Right atrium auricular region (tissue), 2 donors: ENCODE measurements at places on chromosomes 11 and 22.

DNA sequence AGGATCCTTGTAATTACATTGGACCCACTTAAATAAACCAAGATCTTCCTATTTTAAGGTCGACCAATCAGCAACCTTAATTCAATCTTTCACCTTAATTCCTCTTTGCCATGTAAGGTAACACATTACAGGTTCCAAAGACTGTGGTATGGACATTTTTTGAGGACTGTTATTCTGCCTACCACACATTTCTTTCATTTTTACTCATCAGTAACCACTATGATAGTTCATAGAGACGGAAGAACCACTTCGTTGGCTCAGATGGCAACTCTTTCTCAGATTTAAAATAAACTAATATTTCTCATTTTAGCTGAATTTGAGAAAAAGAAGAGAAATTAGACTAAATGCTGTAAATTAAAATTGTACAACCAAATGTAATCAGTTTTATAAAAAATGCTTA lies 96.3 kb downstream of the PAX6 start:
- no peak for DNase-seq

- DNase-seq, result no peak
Observed at GRCh38 chr11:126132319-126132718, 69.7 kb upstream of the CDON start.

GRCh38 chr11:116459185-116460045 lies 313.4 kb downstream of the BUD13 start:
- no peak for DNase-seq

- no peak for DNase-seq
Observed at GRCh38 chr22:24071686-24072085, 60.6 kb downstream of the CABIN1 start.

DNA sequence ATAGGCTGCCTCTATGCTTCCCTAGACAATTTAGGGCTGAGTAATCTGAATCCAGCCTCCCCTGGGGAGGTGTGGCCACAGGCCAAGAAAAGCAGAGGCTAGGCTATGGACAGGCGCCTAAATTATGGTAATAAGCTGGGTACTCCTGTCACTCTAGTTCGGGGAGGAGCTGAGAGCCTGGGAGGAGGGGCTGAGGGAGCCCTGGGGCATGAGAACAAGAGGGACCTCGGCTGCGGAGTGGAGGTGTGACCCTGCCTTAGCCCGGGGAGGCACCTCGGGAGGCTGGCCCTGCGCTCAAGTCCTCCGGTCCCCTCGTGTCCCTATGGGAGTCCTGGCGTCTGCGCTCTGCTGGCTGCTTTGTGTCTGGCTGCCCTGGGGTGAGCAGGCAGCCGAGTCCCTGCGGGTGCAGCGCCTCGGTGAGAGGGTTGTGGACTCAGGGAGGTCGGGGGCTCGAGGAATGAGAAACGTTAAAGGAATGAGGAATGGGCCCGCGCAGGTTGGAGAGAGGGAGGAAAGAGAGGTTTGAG lies at the start of gene OTOG:
Gene OTOG, plus strand, starts transcription at position 209 of the 527 bp plus-strand sequence. Its CDS starts 114 bp downstream, at position 323.
- no peak for DNase-seq

- no peak for DNase-seq
Observed at GRCh38 chr11:128757886-128758612, 64.2 kb downstream of the FLI1 start.

DNA sequence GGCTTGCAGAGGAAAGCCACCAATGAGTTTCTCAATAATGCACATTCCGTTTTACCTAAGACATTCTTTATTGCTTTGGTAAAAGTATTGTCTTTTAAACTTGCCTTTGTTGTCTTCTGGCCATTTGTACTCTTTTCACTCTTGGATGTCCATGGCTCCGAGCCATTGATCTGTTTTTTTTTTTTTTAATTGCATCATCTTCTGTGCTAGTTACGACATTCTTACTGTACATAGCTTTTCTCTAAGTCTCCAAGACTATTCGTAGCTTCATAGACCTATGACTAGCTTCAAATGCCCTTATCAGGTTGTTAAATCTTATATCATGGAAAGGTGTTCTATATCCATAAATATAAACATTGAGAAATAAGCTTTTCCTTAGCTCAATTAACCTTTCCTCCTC lies 1522.6 kb downstream of the FAM181B start:
- no peak for DNase-seq

GRCh38 chr11:15969281-15969680 lies 387.1 kb downstream of the SOX6 start:
- DNase-seq, result peak; percentile 86

DNA sequence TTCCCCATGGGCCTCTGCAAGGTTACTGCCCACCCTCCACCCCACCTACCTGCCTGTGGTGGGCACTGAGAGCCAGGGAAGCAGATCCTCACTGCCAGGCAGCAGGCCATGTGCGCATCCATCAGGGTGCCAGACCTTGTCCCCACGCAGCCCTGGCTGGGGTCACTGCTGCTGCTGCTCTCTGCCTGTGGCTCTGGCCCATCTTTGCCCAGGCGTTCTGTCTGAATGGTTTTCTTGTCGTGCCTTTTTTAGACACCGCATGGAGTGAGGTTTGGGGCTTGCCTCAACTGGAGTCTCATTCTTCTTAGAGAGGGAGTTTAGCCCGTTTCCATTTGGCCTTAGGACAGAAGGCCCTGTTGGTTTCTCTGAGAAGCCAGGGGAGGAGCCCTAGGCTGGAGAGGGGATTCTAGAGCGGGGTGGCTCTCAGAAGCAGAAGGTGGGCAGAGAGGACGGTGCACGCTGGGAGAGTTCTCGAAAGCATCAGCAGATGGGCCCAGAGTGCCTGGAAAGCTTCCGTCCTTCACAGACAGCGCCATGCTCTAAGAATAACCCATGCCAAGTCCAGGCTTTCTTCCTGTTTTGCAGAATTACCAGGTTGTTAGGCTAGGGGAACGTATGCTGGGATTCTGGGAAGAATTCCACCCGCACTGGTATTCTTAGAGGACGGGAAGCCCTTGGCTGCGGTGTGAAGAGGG lies 8.1 kb downstream of the TANGO2 start:
- no peak for DNase-seq

DNA sequence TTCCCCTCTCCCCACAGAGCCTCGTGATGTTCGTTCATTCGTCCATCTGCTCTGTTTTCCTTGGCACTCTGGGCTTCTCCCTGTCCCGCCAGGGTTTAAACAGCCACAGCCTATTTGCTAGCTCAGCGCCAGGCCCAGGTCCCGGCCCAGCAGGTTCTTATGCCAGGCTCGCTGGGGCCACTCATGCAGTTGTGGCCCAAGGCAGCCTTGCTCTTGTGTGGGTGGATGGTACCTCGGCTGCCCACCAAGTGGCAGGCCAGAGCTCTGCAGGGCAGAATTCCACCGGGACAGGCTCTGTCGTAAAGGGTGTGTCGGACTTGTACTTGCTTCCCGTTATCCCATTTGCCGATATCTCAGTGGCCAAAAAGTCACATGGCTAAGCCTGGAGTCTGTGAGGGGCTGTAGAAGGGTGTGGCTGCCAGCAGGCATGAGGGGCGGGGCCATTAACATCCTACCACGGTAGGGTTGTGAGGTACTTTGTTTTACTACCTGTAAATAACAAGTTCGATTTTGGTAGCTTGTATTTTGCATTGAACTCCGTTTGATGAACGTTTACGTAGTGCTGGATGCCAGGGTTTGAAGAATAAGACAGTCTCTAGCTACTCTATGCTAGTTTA lies 7.9 kb downstream of the FAM118A start:
- peak; percentile 85 for DNase-seq

DNA sequence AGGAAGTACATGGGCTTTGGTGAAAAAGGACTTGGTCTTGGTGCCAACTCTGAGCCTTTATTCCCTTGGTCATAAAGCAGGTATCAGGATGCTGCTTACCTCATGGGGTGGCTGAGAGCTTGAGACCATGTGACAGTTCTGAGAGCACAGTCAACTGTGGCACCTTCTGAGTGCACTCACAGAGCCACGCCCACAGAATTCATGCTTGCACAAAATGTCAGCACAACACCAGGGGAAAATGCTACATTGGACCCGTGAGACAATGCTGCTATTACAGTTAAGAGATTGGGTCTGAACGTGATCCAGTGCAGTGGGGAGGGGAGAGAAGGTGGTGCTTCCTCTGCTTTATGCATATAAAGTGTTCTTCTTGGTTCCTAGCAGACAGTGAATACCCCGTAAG lies 79.5 kb upstream of the SPON1 start:
- no peak for DNase-seq

GRCh38 chr11:128644576-128644975 lies 49.3 kb upstream of the FLI1 start:
- DNase-seq, result no peak

DNA sequence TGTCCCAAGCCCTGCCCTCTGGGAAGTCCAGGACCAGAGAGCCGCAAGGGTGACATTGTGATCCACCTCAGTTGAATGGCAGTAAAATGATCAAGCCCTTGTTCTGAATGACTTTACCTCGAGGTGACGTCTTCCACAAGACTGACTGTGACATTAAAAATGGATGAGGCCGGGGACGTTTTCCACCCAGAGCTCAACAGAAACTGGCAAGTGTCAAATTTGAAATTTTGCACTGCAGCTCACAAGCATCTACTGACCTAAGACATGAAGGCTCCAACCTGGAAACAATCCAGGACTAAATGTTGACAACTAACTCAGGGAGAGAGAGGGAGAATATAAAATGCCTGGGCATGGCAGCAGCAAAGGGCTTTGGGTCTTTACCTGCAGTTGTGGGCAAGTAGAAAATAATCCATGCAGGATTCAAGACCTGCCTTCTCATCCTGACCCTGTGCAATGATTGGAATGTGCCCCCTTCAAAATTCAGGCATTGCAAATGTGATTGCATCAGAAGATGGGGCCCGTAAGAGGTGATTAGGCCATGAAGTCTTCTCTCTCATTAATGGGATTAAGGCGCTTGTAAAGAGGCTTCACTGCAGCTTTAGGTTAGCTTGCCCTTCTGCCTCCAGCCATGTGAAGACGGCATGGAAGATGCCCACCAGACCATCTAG lies 33.6 kb upstream of the CLMP start:
- DNase-seq, result no peak

GRCh38 chr22:33894515-33894914 lies 25.8 kb downstream of the LARGE1 start:
- DNase-seq, result no peak

DNA sequence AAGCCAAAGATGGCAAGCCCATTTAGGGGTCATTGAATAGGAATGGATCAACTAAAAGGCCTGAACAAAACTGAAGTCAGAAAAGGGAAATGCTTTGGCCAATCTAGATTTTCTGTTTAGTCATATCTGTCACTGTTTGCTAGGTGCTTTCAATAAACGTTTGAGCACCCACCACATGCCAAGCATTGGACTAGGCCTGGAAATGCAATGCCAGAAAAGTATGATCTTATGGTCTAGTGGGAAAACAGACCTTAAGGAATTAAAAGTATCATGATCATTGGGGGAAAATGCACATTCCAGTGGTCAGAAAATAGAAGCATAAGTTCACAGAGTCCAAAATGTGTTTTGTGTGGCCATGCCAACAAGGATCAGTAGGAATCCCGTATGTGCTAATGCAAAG lies 76.8 kb upstream of the BIRC3 start:
- no peak for DNase-seq

GRCh38 chr11:134714021-134714656 lies 302.1 kb upstream of the B3GAT1 start:
- no peak for DNase-seq

GRCh38 chr22:20600137-20600673 lies 92.8 kb downstream of the MED15 start:
- no peak for DNase-seq

GRCh38 chr11:43941257-43941994 lies 1.0 kb upstream of the C11orf96 start:
- DNase-seq, result no peak

DNA sequence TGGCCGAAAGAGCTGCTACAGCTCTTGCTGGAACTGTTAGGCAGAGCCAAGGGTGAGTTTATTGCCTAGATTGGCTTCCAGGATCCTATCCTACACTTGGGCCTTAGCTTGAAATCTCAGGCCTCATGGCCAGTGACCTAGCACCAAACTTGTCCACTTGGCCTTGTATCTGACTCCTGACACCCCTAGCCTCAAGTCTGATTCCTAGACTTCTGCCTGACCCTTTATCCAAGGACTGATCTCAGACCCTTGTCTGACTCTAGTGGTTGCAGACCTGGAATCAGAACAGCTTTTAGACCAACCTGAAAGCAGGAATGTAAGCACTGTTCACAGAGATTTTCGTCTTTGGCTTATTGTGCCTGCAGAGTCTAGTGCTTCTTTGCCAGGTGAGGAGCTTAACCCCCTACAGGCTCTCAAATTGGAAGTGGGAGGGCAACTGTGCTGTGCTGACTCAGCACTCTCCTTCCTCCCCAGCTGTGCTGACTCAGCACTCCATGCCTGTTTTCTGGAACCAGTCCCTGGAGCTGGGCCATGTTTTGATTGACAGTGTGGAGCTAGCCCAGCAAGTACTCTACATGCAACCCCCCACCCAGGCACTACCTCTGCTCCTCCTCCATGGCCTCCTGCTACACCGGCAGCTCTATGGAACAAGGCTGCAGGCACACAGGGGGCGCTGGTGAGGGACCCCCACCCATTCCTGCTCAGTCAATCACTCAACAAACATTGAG lies 35.1 kb downstream of the RRP8 start:
- no peak for DNase-seq

GRCh38 chr11:63672936-63673539 lies 1.9 kb upstream of the ATL3 start:
- DNase-seq, result no peak

GRCh38 chr11:8276528-8276927 lies 12.8 kb upstream of the LMO1 start:
- DNase-seq, result no peak

DNA sequence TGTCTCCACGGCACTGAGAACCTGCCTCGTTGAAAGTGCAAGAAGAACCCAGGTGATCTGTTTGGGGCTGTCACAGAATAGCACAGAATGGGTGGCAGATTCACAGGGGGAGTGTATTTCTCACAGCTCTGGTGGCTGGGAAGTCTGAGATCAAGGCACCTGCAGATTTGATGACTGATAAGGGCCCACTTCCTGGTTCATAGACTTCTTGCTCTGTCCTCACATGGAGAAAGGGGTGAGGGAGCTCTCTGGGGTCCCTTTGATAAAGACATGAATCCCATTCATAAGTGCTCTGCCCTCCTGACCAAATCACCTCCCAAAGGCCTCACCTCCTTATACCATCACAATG lies 198.5 kb upstream of the SORL1-AS1 start:
- no peak for DNase-seq

DNA sequence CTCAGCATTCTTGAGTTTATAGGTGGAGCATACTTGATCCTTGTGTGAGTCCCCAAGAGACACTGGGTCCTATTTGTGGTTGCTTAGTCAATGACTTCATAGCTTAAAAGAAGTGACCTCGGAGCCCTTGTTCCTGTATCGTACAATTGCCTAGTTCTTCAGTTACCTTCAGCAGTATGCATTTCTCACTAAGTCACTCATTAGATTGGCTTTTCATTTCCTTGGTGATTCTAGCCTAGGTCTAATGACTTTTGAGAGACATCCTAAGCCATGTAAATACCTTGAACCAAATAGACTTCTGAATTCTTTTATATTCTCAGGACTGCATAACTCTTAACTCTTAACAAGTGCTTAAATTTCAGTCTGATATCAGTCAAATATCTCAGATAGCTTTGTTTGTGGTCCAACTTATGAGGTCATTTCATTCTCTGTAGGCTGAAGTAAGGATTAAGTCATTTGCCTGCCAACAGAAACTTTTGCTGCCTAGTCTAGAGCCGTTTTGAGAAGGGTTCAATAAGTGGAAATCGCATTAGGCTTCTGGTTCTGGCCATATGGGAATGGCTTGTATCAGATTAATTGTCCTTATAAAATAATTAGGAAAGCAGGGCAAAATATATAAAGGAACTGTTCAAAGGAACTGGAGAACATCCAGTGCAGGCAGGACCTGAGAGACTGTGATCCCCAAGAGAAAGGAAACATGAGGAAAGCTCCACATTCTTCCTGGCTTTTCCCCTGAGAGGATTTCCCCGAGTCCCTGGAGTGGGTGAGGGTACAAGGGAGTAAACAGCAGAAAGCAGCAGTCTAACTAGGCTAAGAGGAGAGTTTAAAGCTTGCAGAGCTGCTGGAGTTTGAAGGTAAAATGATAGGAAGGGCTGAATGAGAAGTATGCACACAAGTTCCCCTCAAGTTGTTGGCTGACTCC lies 39.9 kb downstream of the TRAF6 start:
- no peak for DNase-seq
